ENCODE measurements at places on chromosomes 12 and 14.

GRCh38 chr14:23183479-23183878 is at the start of gene SLC7A8:
SLC7A8 (minus strand) TSS chr14:23183660; CDS start chr14:23182914, 746 bp downstream.
- no peak for DNase-seq

GRCh38 chr14:64401949-64402348 is 13.8 kb downstream of the MTHFD1 start:
- no peak for DNase-seq

- DNase-seq: no peak
Measured at GRCh38 chr14:72547999-72548398, 345.9 kb downstream of the DPF3 start.

GRCh38 chr12:45353944-45354343 is 138.0 kb downstream of the ANO6 start:
- no peak for DNase-seq

- no peak for DNase-seq
Measured at GRCh38 chr12:62861586-62861985, 73.4 kb downstream of the PPM1H start.

DNA sequence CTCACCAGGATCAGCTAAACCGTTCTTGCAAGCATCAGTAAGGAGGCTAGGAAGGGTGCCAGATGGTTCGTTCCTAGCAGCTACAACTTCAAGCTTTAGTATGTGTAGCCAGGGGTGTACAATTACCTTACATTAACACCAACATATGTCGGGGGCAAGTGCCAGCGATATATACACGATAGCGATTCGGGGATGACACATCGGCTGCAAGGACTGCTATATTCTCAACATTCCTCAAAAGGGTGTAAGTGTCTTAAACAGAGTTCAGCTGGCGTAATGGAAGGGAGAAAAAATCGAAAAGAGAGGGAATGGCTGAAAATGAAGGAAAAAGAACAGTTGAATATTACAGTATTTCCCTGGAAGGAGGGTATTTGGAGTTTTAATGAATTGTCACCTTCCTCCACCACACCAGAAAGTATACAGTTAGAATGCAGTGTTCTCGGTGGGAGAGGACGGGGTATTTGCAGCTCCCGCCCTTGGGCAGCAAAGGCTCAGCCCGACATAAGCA is 545 bp downstream of the LIMA1 start:
- no peak for DNase-seq

- DNase-seq: no peak
Measured at GRCh38 chr12:68221497-68221896, 4.1 kb downstream of the IL26 start.

GRCh38 chr12:110600254-110600653 is 13.7 kb upstream of the TCTN1 start:
- peak; percentile 35 for DNase-seq

DNA sequence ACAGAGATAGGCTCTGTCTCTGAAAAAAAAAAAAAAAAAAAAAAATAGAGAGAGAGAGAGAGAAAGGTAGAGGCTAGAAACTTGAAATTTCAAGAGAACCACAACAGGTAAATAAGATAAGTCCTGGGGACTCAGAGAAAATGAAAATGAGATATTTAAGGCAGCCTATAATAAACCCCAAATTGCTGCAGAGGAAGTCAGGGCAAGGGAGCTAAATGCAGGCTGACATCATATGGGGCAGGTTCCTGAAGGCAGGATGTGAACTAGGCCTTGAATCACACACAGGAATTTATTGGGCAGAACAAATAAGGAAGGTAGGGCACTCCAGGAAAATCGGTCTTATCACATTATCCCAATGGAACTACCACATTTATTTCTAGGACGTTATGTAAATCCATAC is 54.9 kb upstream of the NUDT4 start:
- peak; percentile 48 for DNase-seq

GRCh38 chr14:36495666-36496065 is 24.4 kb downstream of the NKX2-1 start:
- no peak for DNase-seq

- no peak for DNase-seq
Measured at GRCh38 chr12:24223926-24224325, 274.5 kb upstream of the SOX5 start.

All from A172 (cell line).